GM12865 (cell line): ENCODE measurements at places on chromosomes 7 and 10.

DNA sequence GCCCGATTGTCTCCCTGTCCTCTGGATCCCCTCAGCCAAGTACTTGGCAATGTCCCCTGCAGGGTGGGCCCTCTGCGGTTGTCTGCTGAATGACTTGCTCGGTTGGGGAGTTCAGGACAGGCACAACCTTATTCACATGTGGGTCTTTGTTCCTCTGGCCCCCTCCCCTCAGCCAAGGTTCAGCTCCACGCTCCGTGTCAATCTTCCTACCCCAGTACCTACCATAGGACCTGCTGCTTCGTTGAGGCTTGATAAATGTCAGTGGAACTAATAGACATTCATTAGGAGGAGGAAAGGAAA, 7.1 kb downstream of the CPA5 start:
- no peak for DNase-seq

DNA sequence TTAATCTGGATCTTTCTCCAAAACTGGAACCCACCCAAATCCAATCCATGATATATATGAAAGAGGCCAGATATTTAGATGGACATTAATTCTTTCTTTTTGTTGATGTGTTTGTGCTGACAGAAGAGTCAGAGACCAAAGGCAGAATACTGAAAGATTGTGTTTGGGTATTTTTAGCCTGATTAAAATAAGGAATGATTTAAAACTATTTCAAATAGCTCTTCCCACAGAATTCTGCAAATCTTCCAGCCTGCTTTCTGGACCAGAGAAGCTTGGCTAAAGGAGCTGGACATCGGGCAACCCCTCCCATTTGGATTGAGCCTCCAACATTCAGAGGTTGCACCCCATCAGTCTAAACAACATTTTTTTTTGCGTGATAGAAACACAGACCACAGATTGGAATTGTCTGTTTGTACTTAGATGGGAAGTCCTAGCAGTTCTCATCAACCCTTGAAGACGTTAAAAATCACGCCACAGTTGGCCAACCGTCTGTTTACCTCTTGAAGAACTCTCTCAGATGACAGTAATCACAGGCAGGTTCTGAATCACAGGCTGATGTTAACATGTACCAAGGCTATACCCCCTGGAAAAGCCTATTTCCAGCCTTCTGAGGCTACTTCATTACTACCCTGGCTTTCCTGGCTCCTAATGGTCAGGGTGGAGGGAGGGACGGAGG, 155.2 kb upstream of the NRP1 start:
- DNase-seq = no peak

- DNase-seq = no peak
Observed at GRCh38 chr7:22863156-22863899, 40.7 kb upstream of the TOMM7 start.

GRCh38 chr10:49549640-49550346, 10.9 kb upstream of the ERCC6 start:
- DNase-seq = no peak

- DNase-seq = no peak
Observed at GRCh38 chr10:124518366-124518765, 56.7 kb downstream of the LHPP start.

DNA sequence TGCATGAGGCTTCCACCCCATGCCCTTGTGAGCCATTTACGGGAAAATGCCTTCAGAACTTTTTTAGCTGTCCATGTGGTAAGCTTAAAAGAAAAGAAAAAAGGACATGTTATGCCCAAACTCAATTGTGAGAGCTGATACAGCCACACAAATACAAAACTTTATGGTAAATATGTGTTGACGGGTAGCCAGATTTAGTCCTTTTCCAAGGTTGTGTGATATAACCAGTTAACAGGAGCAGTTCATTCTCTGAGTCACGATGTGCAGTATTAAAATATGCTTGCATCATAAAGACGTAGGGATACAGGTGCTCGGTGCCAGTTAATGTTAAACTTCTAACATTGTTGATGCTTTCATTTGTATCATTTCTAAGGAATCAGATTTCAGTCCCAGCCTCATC, 350.4 kb downstream of the DNAJB6 start:
- no peak for DNase-seq

GRCh38 chr7:41692251-41692650, 10.6 kb downstream of the INHBA start:
- no peak for DNase-seq

- DNase-seq = no peak
Observed at GRCh38 chr7:103487419-103487818, 41.4 kb upstream of the SLC26A5 start.

- DNase-seq = no peak
Observed at GRCh38 chr7:83677180-83677866, 28.4 kb upstream of the SEMA3E start.

DNA sequence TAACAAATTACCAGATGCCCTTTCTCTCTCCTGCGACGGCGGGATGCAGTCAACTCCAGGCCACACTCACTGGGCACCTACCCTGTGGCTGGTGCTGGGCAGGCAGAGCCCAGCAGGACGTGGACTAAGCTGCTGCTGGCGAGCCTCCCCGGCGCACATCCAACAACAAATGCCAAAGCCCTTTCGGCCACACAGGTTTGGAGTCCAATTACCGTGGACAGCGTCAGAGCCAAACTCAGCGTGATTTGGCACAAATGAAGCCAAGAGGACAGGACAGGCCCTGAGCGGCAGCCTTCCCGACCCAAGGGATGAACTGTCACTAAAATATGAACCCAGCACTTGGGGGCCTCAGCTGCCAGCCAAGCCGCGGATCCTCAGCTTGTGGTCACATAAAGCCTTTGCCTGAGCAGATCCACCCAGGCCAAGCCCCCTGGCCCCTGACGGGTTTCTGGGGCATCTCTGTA, 28.4 kb downstream of the DAGLB start:
- no peak for DNase-seq
